Stimulated activated CD8-positive, alpha-beta memory T cell treated with anti-CD3 and anti-CD28 coated beads, Interleukin-2, amount 100 ng/mL, for 1 hour (primary cell): ENCODE measurements at places on chromosomes 5 and 9.

GRCh38 chr5:6498968-6499367 is 50.3 kb downstream of the UBE2QL1 start:
- no peak for DNase-seq

GRCh38 chr9:134346840-134347583 is 20.8 kb downstream of the RXRA start:
- no peak for DNase-seq

DNA sequence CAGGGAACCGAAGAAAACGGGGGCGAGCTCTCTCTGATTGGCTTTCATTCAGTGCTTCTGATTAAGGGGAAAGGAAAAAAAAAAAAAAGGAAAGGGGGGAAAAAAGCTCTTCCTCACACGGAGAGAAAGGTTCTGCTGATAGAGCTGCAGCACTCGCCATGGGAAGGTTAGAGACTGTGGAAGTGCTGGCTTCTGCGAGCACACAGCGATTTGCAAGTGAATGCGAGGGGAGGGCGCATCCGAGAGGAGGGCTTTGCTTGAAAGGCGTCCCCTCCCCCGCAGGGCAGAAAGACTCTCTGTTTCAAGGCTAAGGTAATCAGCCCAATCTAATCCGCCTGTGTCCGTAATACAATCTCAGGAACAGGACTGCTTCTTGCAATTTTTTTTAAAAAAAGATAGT is at the start of gene CDH10:
Gene CDH10 (minus strand): TSS at position 218 of the 400 bp plus-strand sequence. CDS start 51,488 bp downstream, outside the sequence.
- no peak for DNase-seq

DNA sequence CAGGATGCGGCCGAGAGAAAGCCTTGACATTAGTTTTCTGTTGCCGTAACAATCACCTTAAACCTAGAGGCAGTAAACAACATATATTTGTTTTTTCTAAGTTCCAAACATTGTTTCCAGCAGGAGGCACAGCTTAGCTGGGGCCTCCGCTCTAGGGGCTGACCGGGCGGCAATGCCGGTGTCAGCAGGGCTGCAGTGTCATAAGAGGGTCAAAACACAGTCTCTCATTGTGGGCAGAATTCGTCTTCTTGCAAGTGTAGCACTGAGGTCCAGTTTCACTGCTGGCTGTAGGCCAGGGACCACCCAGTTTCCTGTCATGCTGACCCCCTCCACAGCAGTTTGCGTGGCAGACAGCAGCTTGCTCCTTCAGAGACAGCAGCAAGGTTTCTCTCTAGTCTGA is 186.2 kb downstream of the PJA2 start:
- no peak for DNase-seq

- no peak for DNase-seq
Measured at GRCh38 chr5:154820383-154820782, 30.0 kb downstream of the FAXDC2 start.

GRCh38 chr5:80083101-80083890 is 48.1 kb downstream of the THBS4 start:
- no peak for DNase-seq

DNA sequence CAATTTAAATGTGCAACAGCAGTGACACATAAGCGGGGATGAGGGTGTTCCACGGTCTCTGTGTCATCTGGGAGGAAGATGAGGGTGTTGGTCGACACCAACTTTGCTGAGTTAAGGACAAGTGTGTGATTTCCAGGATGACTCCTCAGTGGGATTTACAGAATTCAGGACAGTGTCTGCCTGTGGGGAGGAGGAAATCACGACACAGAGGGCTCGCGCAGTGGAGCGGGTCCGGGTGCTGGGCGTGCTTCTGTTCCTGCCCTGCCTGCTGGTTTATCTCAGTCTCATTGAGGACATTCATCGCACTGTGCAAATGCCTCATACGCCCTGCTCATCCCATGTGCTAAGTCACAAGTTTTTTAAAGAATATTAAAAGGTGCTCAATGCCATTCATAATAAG is 73.7 kb upstream of the ADAMTS2 start:
- DNase-seq = no peak

DNA sequence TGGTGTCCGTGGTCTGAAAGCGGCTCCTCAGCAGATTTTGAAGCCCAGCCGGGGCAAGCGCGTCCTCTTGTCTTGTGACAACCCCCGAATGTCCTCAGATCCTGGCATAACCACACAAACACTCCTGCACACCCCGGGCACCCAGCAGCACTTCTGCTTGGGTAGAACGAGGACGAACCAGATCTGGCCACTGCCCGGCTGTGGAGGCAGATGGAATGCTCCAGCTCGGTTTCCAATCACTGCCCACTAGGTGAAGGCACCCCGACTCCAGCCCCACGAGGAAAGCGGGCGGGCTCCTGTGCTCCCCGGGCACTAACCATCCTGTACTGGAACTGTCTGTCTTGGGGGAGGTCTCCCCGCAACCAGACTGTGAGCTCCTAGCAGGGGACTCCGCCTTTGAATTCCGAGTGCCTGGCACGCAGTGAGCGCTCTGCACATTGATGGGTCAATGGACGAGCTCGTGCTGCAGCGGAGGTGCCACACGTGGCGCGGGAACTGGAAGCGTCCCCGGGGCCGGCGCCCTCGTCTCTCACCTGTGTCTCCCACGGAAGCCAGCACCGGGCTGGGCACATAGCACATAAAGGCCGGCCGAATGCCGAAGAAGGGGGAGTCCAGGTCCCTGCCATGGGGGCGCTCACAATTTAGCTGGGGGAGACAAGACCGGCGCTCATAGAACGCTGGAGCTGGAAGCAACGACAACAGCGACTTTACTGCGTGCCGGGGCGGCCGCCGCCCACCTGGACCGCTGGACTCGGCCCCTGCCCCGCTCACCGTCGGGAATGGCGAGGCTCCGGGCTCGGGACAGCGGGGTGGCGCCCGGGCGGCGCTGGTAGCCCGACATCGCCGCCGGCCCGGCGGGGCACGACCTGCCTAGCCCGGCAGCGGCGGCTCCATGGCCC is 608 bp downstream of the ENTR1 start:
- DNase-seq = no peak

DNA sequence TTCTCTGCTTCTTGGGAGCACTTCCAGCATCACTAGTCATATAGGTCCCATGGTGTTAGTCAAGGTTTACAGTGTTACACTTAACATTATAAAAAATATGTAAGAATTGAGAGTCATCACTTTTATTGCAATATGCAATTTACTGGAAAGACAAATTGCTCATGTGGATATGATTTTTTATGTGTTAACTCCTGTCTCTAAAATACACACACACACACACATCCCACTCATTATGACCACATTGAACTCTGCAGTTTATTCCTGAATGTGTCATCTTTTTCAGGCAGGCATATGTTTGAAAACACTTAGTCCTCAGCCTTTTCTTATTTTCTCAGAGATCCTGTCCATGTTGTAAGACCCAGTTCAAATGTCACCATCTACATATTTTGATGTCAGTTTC is 148.5 kb upstream of the MRPS30 start:
- no peak for DNase-seq

DNA sequence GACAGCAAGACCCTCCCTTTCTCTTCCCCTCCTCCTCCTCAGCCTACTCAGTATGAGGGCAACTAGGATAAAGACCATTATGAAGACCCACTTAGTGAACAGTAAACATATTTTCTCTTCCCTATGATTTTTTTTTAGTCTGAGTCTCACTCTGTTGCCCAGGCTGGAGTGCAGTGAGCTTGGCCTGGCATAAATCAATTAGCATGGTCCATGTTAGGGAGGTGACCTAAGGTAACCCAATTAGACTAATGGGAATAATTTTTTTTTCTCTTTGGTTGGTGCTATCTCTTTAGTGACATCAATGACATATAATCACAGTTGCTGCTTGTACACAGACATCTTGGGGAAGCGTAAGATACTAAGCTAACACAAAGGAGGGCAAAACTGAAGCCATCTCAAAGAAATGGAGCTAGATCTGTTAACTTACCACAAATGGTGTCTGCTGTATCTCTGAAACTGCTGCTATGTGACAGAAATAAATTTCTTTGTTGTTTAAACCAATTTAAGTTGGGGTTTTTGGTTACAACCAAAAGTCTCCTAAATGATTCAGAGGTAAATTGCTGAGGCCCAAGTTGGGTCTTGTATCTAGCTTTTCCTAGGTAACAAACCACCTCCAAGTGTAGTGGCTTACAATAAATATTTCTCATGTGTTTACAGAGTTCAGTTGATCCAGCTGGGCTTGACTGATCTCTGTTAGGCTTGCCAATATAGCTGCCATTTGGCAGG is 13.3 kb downstream of the PKD2L2 start:
- DNase-seq = no peak

DNA sequence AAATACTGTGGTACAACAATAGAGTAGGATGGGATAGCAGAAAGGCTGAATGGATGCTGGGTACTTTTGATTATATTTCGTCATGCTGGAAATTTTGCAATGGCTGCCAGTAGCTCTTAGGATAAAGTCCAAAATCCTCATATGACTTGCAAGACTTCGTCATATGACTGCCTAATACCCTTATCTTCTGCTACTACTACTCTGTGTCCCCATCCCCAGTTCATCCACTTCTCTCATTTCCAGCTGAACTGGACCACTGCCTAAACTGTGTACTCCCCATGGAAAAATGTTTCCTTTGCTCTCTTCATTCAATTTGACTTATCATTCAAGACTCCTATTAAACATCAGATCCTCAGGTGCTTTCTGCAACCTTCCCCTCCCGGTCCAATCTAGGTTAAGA is 212.9 kb downstream of the BRINP1 start:
- DNase-seq = no peak

DNA sequence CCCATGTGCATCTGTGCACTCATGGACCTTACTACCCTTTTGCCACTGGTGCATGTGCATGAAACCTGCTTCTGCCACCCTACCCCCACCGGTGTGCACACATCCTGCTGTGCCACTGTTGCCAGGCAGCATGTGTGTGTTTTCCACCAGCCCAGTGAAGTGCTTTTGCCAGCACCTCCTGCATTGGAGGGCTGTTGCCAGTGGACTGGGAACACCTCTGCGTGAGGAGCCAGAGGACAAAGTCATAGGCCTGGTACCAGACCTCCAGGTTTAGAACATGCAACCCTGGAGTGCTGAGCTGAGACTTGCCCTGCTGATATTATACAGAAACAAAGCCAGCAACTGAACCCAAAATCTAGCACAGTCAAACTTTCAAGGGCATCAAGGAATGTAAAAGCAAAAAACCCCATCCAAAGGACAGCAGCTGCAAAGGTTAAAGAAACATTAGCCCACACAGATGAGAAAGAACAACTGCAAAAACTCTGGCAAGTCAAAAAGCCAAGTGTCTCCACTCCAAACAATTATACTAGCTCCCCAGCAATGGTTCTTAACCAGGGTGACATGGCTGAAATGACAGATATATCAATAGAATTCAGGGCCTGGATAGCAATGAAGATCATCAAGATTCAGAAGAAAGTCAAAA is 70.6 kb upstream of the PTPN3 start:
- no peak for DNase-seq

DNA sequence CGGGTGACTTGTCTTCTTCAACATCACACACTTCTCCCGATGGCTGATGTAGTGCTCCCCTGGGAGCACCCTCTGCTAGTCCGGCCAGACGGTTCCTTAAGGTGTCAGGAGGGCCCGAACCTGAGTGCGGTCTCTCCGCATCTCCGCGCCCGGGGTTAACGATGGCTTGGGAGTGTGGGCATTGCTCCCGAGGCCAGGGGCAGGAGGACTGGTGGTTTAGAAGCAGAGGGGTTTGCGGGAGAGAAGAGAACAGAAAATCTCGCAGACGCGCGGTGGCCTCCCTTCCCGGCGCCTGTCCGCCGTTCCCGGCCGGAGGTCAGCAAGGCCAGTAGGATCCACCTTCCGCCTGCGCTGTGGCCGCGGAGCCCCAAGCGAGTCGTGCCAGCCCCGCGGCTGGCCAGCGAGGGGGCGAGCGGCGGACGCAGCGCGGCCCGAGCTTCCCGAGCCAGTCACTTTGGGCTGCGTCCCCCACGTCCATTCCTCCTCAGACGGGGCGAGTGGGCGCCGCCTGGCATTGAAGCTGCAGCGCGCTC is 700 bp downstream of the CDO1 start:
- no peak for DNase-seq

- DNase-seq = no peak
Measured at GRCh38 chr5:7087719-7088297, 308.1 kb upstream of the ADCY2 start.
